ENCODE measurements at places on chromosomes 7 and 10.
A peak's percentile ranks its signal among the peaks of the same experiment; 100 is the strongest.

GRCh38 chr10:11135709-11136108 lies 118.0 kb downstream of the CELF2 start:
- DNase-seq: no peak

- no peak for DNase-seq
Measured at GRCh38 chr7:42046483-42046882, 190.5 kb downstream of the GLI3 start.

DNA sequence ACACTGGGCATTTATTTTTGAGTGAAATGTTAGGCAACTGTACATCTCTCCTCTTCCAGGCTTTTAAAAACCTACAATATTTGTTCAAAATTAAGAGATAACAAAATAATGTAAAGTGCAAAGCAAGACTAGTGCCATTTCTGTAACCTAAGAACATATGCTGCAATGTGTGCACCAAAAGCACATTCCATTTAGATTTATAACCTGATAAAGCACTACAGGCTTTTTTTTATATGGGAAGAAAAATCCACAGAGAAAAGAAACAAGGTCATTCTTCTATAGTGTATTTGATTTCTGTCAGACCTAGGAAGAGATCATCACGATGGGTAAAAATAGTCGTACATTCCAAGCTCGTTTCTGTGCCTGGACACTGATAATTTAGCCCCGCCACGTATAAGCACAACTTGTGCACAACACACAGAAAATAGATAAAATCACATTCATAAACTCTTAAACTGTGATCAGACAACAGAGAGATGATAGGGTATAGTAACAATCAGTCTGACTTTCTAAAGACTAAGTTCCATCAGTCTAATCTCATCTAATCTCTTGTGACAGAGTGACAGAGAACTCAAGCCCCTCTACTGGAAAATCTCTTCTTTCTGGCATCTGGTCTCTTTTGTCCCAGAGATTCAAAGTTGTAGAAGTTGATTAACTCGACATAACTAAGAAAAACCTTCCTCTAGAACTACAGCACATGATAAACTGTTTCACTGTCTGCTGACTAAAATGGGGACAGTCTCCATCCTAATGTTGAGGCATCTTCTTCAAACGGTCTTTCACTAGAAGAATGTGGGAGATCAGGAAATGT lies 6.7 kb downstream of the LAMB1 start:
- DNase-seq: no peak

DNA sequence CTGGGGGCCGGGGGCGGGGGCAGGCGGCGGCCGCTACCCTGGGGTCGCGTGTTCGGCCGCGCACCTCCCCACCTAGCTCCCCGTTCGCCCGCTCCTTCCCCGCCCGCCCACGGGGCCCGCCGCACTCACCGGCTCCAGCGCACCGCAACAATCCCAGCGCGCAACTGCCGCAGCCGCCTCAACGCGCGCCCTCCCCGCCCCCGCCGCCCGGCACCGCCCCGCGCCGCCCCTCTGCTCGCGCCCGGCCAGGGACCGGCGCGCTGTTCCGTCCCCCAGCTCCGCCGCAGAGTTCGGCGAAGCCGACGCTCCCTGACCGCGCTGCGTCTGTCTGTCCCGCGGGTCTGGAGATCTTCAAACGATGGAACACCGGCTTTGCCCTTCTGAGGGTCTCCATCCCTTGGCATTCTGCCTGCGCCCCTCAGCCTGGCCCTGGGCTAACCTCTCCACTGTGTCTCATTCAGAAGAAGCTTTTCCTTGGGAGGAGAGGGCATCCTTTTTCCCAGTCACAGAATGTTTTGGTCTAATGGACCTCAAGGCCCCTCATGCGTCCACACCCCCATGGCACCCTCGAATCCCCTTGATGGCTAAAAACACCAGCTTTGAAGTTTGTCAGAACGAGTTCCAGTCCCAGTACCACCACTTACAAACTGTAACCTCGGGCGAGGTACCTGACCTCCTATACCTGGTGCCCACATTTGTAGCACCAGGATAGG lies at the start of gene NT5C2:
TSS of gene NT5C2 (minus strand) at position 166 of the 713 bp plus-strand sequence. CDS start 18,314 bp downstream, outside the sequence.
- DNase-seq: peak; percentile 80

- peak; percentile 74 for DNase-seq
Measured at GRCh38 chr10:19385846-19386450, 337.3 kb downstream of the MALRD1 start.

- no peak for DNase-seq
Measured at GRCh38 chr7:55063633-55064032, 44.8 kb downstream of the EGFR start.

GRCh38 chr7:55903985-55904759 lies 16.9 kb downstream of the ZNF713 start:
- no peak for DNase-seq

GRCh38 chr10:77899690-77900089 lies 26.9 kb downstream of the DLG5 start:
- DNase-seq: no peak

GRCh38 chr10:59325116-59325515 lies 37.2 kb downstream of the FAM13C start:
- DNase-seq: no peak

- no peak for DNase-seq
Measured at GRCh38 chr10:18178854-18179483, 38.7 kb downstream of the CACNB2 start.

- DNase-seq: no peak
Measured at GRCh38 chr10:109593682-109594081, 329.6 kb downstream of the XPNPEP1 start.

- no peak for DNase-seq
Measured at GRCh38 chr7:123122916-123123315, 76.9 kb downstream of the SLC13A1 start.

DNA sequence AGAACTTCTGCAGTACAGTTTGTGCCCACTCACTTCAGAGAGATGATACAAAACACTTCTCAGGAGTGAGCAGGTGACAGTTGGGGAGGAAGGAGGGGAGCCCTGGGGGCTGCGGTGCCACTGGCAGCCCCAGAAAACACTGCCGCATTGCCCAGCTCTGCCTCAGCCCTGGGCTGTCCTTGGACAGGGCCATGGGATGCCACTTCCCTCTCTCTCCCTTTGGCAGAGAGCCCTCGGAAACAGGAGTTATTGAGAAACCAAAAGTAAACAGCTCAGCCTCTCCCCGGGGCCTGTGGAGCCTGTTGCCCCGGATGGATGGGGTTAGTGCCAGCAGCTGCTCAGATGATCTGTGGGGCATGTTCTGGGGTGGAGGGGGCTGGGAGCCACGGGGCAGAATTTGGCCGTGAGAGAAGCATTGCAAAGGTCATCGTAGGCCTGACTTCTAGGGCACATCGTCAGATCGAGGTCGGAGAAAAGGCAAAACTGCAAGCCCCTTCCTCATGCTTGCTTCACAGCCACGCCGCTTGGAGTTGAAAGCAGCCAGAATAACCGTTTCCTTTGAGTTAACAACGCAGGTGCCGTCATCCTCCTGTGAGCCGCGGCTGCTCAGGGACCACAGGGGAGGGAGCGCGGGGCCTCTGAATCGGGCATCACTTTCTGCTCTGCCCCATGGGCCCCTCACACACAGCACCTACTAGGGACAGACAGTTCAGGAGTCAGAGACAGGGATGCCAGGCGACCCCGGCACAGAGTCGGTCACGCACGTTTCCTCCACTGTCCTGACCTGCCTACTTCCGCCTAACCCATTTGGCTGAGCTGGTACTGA lies 256.4 kb downstream of the CAMK1D start:
- DNase-seq: no peak

GRCh38 chr10:17657103-17657500 lies 13.2 kb downstream of the STAM start:
- no peak for DNase-seq

DNA sequence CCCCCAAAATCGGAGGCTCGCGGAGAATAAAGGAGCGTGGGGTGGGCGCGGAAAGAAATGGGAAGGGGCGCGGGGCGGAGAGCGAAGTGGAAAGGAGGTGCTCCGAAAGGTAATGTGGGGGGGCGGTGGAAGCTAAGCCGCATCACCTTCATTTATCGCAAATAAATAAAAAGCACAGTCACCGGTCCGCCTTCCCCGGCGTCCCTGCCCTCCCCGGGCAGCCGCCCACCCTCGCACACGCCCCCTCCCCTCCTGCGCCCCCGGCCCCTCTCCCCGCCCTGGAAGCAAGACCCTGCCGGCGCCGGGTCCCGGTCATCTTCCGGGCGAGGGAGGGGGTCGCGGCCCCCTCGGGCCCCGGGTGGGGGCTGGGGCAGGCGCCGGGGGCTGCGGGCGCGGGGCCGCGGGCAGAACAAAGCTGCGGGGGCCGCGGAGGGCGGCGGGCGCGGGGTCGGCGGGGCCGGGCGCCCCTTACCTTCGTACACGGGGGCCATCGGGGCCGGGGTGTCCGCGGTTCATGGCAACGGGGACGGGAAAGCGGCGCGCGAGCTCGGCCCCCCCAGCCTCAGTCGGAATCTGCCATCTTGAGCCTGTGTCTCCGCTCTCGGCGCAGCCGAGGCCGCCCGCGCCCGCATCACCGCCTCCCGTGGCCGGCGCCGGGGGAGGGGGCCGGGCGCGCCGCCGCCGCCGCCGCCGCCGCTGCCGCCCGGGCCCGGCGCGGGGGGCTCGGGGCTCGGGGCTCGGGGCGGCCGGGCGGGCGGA lies 486 bp downstream of the HIPK2 start:
- peak; percentile 42 for DNase-seq

- DNase-seq: peak; percentile 69
Measured at GRCh38 chr7:12244129-12244528, 33.0 kb downstream of the TMEM106B start.

GRCh38 chr7:83579740-83580139 lies 69.2 kb downstream of the SEMA3E start:
- no peak for DNase-seq

GRCh38 chr10:75334720-75335119 lies 66.8 kb downstream of the ZNF503 start:
- DNase-seq: no peak

DNA sequence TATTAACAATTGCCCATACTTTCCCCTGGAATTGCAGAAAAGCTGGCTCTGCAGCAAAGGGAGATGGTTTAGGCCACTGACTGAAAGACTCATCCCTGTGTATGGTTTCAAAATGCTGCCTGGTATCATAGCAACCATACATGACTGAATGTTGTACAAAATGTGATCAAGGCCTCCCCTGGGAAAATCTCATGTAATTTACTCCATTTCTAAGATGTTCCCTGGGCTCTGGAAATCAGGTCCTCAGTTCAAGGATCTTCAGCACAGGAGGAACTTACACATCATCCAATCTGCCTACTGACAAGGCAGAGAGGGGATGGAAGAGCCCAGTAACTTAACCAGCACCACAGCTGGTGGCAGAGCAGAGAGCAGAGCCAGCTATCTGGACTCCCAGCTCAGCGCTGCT lies 111.8 kb downstream of the JAZF1 start:
- no peak for DNase-seq

GRCh38 chr7:129401967-129402860 lies 32.0 kb upstream of the STRIP2 start:
- DNase-seq: no peak

GRCh38 chr7:132347858-132348257 lies 228.4 kb downstream of the PLXNA4 start:
- DNase-seq: no peak

GRCh38 chr7:114229246-114229645 lies 185.4 kb upstream of the FOXP2 start:
- DNase-seq: no peak

- no peak for DNase-seq
Measured at GRCh38 chr7:101792051-101792681, 25.3 kb upstream of the CUX1 start.
